Large intestine (tissue), 12 donors: ENCODE measurements at places on chromosomes 11 and 22. TPM values are rescaled to one million over a fixed set of nuclear protein-coding genes. Genes with fewer than 3 reads are reported as not detected.

The BTBD18 gene
- polyA plus RNA-seq: 0.09 TPM

The TMEM86A gene
- polyA plus RNA-seq: 1.6 TPM

DNA sequence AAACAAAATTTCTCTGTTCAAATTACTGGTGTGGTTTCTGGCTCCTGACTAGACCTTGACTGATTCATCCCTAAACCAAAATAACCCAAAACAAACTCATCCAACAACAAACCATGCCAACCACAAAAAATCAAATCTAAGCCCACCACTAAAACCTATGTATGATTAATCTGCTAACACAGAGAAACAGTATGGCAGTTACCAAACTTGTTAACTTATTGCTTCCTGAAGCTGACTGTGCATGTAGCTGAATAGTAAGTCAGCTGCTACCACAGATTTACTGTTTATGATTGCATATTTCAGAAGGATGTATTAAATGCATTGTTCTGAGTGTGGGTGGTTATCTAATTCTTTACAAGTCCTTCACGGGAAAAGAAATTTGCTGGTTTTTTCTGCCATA lies 231.1 kb downstream of the SWAP70 start:
- no peaks in the 10 kb centered on the region for H3K4me1 ChIP-seq
- H3K4me3 ChIP-seq: no peak overlapping the region
- no peaks in the 10 kb centered on the region for H3K27me3 ChIP-seq
- H3K36me3 ChIP-seq: peaks cover 18% of the 10 kb centered on the region
- no peak for DNase-seq

GRCh38 chr22:27603800-27604144 lies 197.8 kb downstream of the MN1 start:
- H3K4me1 ChIP-seq: no peaks in the 10 kb centered on the region
- H3K36me3 ChIP-seq: no peaks in the 10 kb centered on the region
- no peak overlapping the region for H3K4me3 ChIP-seq
- peaks cover 2% of the 10 kb centered on the region for H3K27me3 ChIP-seq
- H3K27ac ChIP-seq: no peak overlapping the region

GRCh38 chr22:48106215-48106614 lies 1343.8 kb downstream of the TBC1D22A start:
- H3K36me3 ChIP-seq: no peaks in the 10 kb centered on the region
- no peak for DNase-seq
- no peak overlapping the region for H3K4me3 ChIP-seq

DNA sequence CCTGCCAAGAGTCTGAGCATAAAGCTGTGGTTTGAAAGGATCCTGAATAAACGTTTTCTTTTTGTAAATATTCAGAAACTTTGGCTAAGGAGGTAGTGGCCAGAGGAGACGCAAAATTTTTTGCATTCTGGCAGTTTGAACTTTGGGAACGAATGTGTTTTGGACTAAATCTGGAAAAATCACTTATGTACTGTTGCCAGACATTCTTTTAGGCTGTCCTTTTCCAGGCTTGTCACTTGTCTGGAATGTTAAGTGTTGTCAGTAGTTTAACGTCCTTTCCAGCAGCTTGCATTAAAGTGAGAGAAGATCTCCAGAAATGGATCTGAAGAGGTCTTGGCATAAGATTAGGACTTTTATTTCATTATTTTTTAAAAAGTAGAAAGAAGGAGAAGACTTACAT lies 18.5 kb downstream of the SPECC1L start:
- H3K36me3 ChIP-seq: no peaks in the 10 kb centered on the region
- H3K27me3 ChIP-seq: no peaks in the 10 kb centered on the region
- peak overlapping the region; percentile 34 for H3K27ac ChIP-seq
- peak; percentile 30 for DNase-seq
- peaks cover 28% of the 10 kb centered on the region for H3K4me1 ChIP-seq
